ENCODE measurements at places on chromosomes 7 and 10.

GRCh38 chr10:3765146-3765545 is 19.9 kb downstream of the KLF6 start:
- DNase-seq = no peak

GRCh38 chr10:44297963-44298362 is 86.9 kb downstream of the CXCL12 start:
- DNase-seq = no peak

- DNase-seq = no peak
Measured at GRCh38 chr7:20779041-20779440, 7.6 kb downstream of the SP8 start.

DNA sequence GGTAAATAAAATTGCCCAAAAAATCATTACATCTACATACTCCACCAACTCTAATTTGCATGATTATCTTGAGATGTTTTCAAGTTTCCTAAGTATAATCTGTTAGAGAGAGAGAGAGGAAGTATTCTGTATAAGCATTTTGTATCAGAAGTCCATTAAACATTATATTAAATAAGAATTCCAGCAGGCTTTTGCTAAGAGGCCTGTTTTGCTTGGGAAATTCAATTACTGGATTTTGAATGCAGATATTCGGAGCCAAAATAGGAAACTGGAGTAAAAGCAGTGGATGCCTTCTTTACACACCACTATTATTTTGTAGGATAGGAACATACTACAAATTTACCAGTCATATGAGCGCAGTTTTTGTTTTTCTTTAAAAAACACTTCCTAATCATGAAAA is 727.8 kb downstream of the CNTNAP2 start:
- DNase-seq = no peak

- DNase-seq = no peak
Measured at GRCh38 chr10:86734207-86734988, 22.0 kb upstream of the BMPR1A start.

DNA sequence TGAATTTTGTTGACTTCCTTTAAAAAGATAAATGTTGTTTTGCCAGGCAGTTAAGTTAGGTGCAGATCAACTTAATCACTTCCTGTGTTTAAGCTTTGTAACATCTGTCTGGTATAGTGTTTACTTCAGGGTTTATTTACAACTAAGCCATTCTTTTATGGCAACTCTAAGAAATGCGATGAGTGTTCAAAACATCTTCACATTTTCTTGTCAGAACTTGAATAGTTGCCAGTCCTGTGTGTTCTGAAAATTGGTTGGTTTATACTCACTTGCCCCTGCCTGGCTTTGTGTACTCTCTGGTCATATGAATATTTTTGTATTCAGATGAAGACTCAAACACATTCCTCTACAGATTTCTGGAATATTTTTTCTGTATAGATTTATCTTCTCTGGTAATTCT is 327.2 kb downstream of the MDFIC start:
- DNase-seq = no peak

DNA sequence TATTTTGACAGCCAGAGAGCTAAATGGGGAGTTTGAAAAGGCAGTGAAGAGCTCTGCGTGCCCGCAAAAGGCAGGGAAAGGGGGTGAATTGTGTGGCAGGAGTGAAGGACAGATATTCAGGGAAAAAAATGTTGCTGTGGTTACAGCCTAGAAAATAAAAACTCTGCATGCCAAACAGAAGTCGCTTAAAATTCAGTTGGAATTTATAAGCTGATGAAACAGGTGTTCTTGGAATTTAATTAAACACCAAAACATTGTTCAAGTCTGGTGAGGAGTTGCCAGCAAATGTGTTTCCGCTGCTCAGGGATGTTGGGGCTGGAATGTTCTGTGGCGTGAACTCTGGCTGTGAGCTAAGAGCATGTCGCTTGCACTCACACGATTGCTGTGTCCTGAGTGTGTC is 169.3 kb downstream of the ADRA2A start:
- DNase-seq = no peak

DNA sequence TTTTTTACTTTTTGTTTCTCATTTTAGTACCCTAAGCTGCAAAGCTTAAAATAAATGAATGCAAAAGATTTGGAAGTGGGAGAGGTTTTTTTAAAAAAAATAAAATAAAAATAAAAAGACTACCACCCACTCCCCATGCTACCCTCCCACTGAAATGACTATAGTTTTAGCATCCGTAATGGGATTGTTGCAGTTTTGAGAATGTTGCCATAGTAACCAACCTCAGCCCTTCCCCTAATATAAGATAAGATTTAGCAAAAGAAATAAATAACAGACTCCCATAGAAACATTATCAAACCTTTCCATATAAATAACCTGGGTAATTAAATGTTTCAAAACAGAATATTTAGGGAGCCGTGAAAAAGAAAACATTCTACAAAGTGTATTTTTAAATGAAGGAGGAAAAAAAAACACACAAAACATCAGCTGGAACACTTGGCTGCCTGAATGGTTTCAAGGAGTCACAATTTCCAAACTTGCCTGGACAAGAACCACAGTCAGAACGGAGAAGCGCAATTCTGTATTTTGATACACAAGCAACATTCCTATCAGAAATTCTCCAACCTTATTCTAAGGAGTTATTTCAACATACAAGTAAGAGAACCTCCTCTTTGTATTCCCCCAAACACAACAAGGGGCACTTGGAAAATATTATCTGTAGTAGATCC is 57.4 kb downstream of the DGKI start:
- no peak for DNase-seq

DNA sequence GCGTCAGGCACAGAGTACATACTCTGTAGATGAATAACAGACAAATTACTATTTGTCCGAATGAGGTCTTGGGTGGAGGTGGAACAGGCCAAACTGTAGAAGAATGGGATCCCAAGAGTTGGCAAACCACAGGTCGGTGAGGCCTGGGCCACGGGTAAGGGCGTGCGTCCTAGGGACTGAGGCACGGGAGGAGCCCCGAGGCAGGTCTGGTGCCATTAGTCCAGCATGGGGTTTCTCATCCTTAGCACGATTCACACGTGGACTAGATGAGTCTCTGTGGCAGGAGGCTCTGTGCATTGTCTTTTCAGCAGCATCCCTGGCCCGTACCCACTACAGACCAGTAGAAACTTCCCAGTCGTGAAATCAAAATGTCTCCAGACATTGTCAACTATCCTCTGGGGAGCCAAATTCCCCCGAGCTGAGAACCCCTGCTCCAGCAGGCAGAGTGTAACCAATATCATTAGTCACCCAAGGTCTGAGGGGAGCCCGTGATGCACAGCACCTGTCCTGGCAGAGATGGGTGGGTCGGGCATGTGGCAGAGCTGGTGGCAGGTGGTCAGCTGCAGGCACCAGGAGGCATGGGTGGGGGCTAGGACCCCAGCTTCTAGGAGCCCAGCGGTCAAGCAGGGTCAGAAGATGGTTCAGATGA is 61.3 kb downstream of the COL13A1 start:
- no peak for DNase-seq

GRCh38 chr7:16702441-16702840 is 51.1 kb upstream of the TSPAN13 start:
- DNase-seq = no peak

DNA sequence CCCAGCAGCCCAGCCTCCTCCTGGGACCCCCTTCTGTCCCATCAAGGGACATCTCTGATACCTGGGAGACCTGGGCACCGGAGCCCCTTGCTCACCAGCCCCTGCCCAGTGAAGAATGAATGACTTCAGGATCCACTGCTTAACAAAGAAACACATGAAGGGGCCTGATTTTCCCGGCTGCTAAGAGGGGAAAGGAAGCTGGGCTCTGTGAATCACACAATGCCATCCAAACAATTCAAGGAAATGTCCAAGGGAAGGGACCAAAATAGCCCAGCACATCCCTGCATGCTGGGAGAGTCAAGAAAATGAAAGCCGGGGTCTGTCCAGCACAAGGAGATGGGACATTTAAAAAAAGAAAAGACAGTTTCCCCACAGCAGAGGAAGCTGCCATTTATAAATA is 128.7 kb upstream of the JCAD start:
- no peak for DNase-seq

DNA sequence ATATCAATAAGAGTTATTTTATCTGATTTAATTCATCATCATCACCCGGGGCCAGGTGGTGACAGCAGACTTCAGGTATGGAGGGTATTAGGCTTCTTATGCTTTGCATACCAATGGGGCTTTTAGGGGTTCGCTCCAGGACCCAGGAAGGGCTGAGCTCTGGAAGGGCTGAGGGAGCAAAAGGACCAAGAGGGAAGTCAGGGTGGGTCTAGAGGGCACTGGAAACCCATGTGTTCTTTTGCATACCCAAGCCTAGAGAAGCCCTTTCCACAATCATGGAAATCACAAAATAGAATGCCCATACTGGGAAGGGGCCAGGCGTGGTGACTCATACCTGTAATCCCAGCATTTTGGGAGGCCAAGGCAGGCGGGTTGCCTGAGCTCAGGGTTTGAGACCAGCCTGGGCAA is 30.9 kb upstream of the VCL start:
- DNase-seq = no peak

DNA sequence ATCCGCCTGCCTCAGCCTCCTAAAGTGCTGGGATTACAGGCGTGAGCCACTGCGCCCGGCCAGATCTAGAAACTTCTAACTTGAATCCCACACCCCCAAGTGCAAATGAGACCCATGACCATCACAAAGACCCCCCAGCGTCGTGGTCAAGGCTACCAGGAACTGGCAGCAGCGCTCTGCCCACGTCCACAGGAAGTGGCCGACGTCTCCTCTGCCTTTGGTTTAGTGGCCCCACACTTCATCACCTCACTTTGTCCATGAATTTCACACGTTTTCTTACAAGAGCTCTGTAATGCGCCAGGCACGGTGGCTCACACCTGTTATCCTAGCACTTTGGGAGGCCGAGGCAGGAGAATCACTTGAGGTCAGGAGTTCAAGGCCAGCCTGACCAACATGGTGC is 53.5 kb upstream of the TNRC18 start:
- no peak for DNase-seq

- no peak for DNase-seq
Measured at GRCh38 chr10:110481919-110482318, 15.8 kb upstream of the DUSP5 start.

GRCh38 chr7:47482013-47482875 is 99.7 kb downstream of the TNS3 start:
- DNase-seq = peak; percentile 67

- DNase-seq = no peak
Measured at GRCh38 chr7:145331522-145331921, 495.7 kb upstream of the TPK1 start.

- DNase-seq = no peak
Measured at GRCh38 chr7:5694912-5695726, 86.3 kb downstream of the RNF216 start.

- no peak for DNase-seq
Measured at GRCh38 chr7:121774563-121774962, 98.4 kb upstream of the PTPRZ1 start.

DNA sequence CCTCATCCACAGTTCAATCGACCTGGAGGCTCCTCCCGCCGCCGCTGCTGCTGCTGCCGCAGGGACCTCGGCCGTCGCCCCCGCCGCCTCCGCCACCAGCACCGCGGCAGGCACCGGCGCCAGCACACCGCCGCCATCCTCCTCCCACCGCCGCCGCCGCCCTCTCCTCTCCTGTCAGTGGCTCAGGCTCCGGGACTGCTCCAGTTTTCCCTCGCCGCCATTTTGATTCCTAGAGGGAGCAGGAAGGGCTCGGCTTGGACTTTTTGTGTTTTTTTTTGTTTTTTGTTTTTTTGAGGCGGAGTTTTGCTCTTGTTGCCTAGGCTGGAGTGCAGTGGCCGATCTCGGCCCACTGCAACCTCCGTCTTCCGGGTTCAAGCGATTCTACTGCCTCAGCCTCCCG is 3.0 kb upstream of the MCM10 start:
- DNase-seq = no peak

DNA sequence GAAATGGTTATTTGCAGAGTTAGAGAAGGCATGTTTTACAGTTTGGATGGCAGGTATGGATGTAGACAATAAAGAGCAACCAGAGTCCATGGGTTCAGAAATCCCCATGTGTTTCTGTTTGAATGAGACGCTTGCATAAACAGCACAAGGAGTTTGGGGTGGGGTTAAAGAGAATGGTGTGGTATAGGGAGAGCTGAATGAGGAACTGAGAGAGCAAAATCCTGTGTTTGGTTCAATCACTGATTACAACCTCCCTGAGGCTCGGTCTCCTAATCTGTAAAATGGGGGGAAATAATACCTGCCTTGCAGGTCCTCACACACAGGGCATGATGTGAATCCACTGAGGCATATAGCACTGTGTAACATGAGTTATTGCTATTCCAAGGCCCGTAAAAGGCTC is 23.7 kb downstream of the CAV1 start:
- DNase-seq = no peak

DNA sequence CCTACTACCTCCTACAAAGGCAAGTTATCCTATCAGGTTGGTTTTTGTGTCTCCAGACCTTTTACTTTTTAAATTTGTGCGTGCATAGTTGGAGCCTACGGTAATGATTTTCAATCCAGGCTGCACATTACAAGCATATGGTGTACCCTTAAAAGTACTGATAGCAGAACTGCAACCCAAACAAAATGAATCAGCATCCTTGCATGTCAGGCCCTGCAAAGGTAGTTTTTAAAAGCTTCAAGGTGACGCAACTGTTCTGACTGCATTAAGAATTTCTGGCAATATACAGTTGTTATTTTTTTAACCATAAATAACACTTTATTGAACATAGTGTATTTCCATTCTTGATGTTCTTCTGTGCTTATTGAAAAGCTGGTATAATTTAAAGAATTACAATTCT is 28.9 kb downstream of the GNAT3 start:
- no peak for DNase-seq

DNA sequence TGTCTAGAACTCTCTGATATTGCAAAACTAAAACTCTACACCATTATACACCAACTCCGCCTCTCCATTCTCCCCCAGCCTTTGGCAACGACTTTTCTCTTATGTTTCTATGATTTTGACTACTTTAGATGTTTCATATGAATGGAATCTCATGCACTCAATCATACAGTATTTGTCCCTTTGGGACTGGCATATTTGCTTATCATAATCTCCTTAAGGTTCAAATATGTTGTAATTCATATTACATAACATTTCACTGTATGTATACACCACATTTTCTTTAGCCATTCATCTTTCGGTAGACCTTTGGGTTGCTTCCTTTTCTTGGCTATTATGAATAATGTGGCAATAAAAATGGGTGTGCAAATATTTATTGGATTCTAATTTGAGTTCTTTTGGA is 164.4 kb downstream of the ARL4A start:
- DNase-seq = no peak

DNA sequence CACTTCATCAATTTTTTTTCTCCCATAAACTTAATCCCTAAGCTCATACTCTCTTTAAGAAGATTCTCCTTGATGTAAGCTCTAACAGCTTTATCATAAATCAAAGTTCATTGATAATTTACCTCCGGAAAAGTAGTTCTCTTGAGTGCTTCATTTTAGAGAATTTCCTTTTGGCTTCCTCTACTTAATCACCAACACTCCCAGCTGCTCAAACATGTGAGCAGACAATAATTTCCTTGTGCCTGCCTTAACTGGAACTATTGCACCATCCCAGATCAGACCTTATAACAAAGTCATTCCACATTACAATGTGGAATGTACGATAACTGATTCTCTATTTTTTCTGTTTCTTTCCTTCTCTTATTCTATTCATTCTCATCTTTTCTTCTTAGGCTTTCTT is 5.9 kb downstream of the FEZF1 start:
- peak; percentile 54 for DNase-seq

All from COLO829 (cell line).